ENCODE measurements at places on chromosomes 13 and 19.

GRCh38 chr19:31448221-31448657 is 99.0 kb upstream of the TSHZ3 start:
- DNase-seq: peak; percentile 35

GRCh38 chr13:79725841-79726240 is 244.9 kb downstream of the NDFIP2 start:
- DNase-seq: no peak

DNA sequence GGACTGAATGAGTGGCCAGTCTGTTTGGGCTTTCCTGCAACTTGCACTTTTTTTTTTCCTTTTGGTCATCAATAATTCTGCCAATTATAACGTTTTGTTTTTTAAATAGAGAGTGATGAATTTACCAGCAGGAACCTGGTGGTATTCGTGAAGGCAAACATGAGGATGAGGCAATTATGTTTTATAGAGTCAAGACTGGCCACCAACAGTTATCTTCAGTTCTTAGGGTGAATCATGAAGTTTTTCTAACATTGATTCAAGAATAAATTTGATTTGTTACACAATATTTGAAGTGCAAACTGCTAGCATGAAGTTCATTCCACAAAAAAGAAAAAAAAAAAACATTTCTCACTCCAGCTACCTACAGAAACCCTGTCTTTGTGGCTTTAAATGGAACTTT is 244.5 kb downstream of the SPRY2 start:
- no peak for DNase-seq

GRCh38 chr13:53090461-53090860 is 61.8 kb downstream of the OLFM4 start:
- no peak for DNase-seq

- no peak for DNase-seq
Observed at GRCh38 chr13:31053091-31053490, 108.6 kb downstream of the HSPH1 start.

GRCh38 chr19:45442778-45443461 is 19.2 kb upstream of the ERCC1 start:
- no peak for DNase-seq

- DNase-seq: no peak
Observed at GRCh38 chr19:42553292-42554045, 25.2 kb upstream of the CEACAM1 start.

- no peak for DNase-seq
Observed at GRCh38 chr13:42275506-42275905, 3.6 kb downstream of the AKAP11 start.

- no peak for DNase-seq
Observed at GRCh38 chr19:45590300-45591003, 5.8 kb upstream of the OPA3 start.

DNA sequence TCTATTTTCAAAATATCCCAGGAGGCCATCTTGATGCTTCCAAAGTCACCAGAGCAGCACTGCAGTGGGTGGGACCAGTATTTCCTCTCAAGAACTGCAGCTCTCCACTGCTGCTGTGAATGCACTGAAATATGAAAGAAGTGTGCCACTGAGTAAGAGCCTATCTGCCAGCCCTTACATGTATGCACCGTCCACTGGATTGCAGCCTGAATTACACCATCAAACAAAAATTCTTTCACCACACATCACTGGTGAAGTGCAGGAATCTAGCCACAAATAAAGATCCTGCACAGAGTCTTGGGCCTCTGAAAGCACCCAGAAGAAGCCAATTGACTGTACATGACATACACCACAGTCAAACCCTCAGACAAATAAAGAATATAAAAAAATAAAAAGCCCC is 249.0 kb downstream of the LHFPL6 start:
- no peak for DNase-seq

- no peak for DNase-seq
Observed at GRCh38 chr13:39672378-39673132, 17.1 kb downstream of the COG6 start.

- no peak for DNase-seq
Observed at GRCh38 chr13:87384099-87384498, 287.1 kb upstream of the SLITRK5 start.

Data from fibroblast of skin of left biceps (primary cell).